ENCODE measurements at places on chromosomes 2 and 18. TPM values are rescaled to one million over a fixed set of nuclear protein-coding genes. Genes with fewer than 3 reads are reported as not detected.

DNA sequence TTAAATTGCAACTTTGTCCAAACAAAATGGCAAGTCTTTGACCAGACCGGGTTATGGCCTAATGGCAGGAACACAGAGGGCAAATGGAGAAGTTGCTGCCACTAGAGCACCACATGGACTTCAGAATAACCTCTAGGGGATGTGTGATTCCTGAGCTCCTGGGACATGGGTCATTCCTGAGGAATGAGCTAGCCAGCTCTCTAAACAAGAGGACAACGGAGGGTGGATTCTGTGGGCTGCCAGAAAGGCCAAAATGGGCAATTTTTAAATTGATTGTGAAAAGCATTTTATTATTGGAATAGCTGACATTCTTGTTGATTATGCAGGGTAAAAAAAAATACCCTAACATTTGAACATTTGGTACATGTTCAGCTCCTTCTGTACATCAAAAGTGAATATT is 109.8 kb upstream of the FZD5 start:
- DNase-seq, result no peak

DNA sequence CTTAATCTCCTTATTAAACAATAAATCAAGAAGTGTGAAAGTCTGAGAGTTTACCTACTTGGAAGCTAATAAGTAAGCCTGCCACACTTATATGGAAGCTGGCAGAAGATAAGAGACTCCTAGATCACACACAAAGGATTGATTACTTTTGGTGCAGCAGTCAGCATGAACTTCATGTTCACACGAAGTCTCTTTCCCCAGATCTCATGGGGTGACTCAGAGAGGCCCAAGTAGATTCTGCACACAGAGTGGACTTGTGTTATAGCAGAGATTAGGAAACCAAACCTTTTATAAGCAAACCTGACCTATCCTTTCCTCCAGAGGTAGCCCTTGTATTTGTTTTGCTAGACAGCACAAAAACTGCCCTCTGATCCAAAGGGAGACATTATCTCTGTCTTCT is 9.9 kb upstream of the GAREM1 start:
- no peak for DNase-seq

CDH19 gene
- total RNA-seq, result 25.1 TPM

POTEI gene
- total RNA-seq, result not detected

SPIRE1 gene
- 43.7 TPM for total RNA-seq
